A549 treated with dexamethasone at 1 μM for 4 hours (cell line): ENCODE measurements at places on chromosomes 12 and 14. TPM values are rescaled to one million over a fixed set of nuclear protein-coding genes. Genes with fewer than 3 reads are reported as not detected.

The DBX2 gene
- not detected in 5 replicates for total RNA-seq

The KRT75 gene
- 0.08 to 0.20 TPM (median 0.14 TPM) in 5 replicates for total RNA-seq

The MYF5 gene
- not detected in 5 replicates for total RNA-seq

The SSPN gene
- 0.41 to 0.63 TPM (median 0.50 TPM) in 5 replicates for total RNA-seq

The AMN gene
- 0.27 to 0.45 TPM (median 0.32 TPM) in 5 replicates for total RNA-seq

The RPL10L gene
- not detected in 5 replicates for total RNA-seq

The A2ML1 gene
- not detected in 5 replicates for total RNA-seq

The FOXG1 gene
- total RNA-seq: 0.15 to 0.25 TPM (median 0.23 TPM) in 5 replicates

The PLCZ1 gene
- total RNA-seq: not detected in 5 replicates

The KCNJ8 gene
- 0.21 to 0.27 TPM (median 0.24 TPM) in 5 replicates for total RNA-seq

The GOLGA5 gene
- total RNA-seq: 25.1 to 30.9 TPM (median 29.1 TPM) in 5 replicates

The BCL2L14 gene
- not detected in 5 replicates for total RNA-seq

The ACVRL1 gene
- total RNA-seq: 0.07 to 0.18 TPM (median 0.11 TPM) in 5 replicates

The PLEKHG7 gene
- not detected in 5 replicates for total RNA-seq

The TMPO gene
- total RNA-seq: 74.1 to 98.1 TPM (median 93.1 TPM) in 5 replicates

The DACT1 gene
- total RNA-seq: 0.47 to 0.76 TPM (median 0.59 TPM) in 5 replicates

The RXYLT1 gene
- 23.4 to 28.1 TPM (median 26.4 TPM) in 5 replicates for total RNA-seq

The ARHGAP9 gene
- 0.33 to 0.72 TPM (median 0.43 TPM) in 5 replicates for total RNA-seq

The IPO4 gene
- total RNA-seq: 68.8 to 105 TPM (median 97.4 TPM) in 5 replicates

The SUPT16H gene
- total RNA-seq: 106 to 116 TPM (median 110 TPM) in 5 replicates

The CMA1 gene
- total RNA-seq: not detected in 5 replicates

The NXPH4 gene
- total RNA-seq: 3.7 to 6.8 TPM (median 5.3 TPM) in 5 replicates

The DIO2 gene
- 1.7 to 2.8 TPM (median 1.9 TPM) in 5 replicates for total RNA-seq

The PLEKHG3 gene
- total RNA-seq: 13.6 to 26.7 TPM (median 22.2 TPM) in 5 replicates

The ANKRD33 gene
- total RNA-seq: 0.08 TPM in 1 of 5 replicates, not detected in the others

The PRB2 gene
- 0.08 TPM in 1 of 5 replicates, not detected in the others for total RNA-seq

The STRN3 gene
- total RNA-seq: 14.9 to 19.0 TPM (median 17.8 TPM) in 5 replicates

The PIWIL1 gene
- total RNA-seq: not detected in 5 replicates

The SLC5A8 gene
- total RNA-seq: not detected in 5 replicates

The B3GNT4 gene
- total RNA-seq: 0.39 to 0.80 TPM (median 0.64 TPM) in 5 replicates

The FOXN3 gene
- total RNA-seq: 5.4 to 7.8 TPM (median 6.8 TPM) in 5 replicates

The LIMA1 gene
- 4.9 to 7.2 TPM (median 5.9 TPM) in 5 replicates for total RNA-seq

The CD163L1 gene
- 0.23 to 0.61 TPM (median 0.36 TPM) in 5 replicates for total RNA-seq

The TCL1B gene
- not detected in 5 replicates for total RNA-seq

The KRT81 gene
- 3,069 to 3,830 TPM (median 3,573 TPM) in 5 replicates for total RNA-seq

The KRT6A gene
- 11.5 to 16.2 TPM (median 14.0 TPM) in 5 replicates for total RNA-seq

The CDCA3 gene
- 66.7 to 77.6 TPM (median 68.2 TPM) in 5 replicates for total RNA-seq

The KRT6C gene
- 0.07 TPM in 1 of 5 replicates, not detected in the others for total RNA-seq

The RERGL gene
- not detected in 5 replicates for total RNA-seq

The ZBTB42 gene
- total RNA-seq: 2.0 to 3.2 TPM (median 2.9 TPM) in 5 replicates

The CDH24 gene
- total RNA-seq: 2.1 to 4.4 TPM (median 3.8 TPM) in 5 replicates

The B4GALNT3 gene
- total RNA-seq: 0.49 to 0.74 TPM (median 0.52 TPM) in 5 replicates

The KLRC3 gene
- total RNA-seq: 0.13 to 0.24 TPM (median 0.16 TPM) in 4 of 5 replicates, not detected in the other

The TAMALIN gene
- total RNA-seq: 0.67 to 1.4 TPM (median 0.88 TPM) in 5 replicates

The SLC41A2 gene
- 17.2 to 33.5 TPM (median 30.2 TPM) in 5 replicates for total RNA-seq

The SLC17A8 gene
- total RNA-seq: 0.05 to 0.06 TPM in 2 of 5 replicates, not detected in the others

The PPFIA2 gene
- not detected in 5 replicates for total RNA-seq

The CFAP251 gene
- 1.1 to 1.5 TPM (median 1.3 TPM) in 5 replicates for total RNA-seq

The GPR137C gene
- 0.06 to 0.08 TPM (median 0.07 TPM) in 5 replicates for total RNA-seq
